Neural progenitor cell (in vitro differentiated cells): ENCODE measurements at places on chromosomes 3 and 15.
A peak's percentile ranks its signal among the peaks of the same experiment; 100 is the strongest.

- no peak for DNase-seq
Observed at GRCh38 chr3:9211155-9211950, 38.1 kb downstream of the SRGAP3 start.

DNA sequence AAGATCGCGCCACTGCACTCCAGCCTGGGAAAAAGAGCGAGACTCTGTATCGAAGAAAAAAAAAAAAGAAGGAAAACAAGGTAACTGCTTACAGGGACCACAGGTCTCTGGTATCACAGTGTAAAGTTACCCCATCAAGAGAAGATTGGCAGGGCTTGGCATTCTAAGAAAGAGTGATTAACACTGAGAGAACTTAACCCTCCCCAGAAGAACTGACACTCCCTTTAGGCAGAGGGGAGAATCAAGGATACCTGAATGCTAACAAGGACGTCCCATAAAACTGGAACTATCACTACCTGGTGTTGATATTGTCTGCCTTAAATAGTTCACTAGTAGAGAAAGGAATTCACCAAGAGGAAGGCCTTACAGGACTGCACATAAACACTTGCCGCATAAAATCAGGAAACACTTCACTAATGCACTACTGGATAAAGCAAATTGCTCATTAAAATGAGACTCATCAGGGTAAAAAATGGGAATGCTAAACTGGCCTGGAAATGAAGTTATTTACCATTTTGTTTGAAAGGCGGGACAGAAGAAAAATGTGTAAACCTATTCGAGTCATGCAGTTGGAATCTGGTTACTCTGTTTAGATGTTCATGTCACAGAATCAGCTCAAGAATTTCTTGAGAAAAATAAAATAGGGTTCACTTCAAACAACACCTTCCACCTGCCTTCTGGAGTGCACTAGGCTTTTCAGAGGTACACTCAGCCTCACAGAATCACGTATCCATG is 121.6 kb downstream of the FOXP1 start:
- DNase-seq = no peak

DNA sequence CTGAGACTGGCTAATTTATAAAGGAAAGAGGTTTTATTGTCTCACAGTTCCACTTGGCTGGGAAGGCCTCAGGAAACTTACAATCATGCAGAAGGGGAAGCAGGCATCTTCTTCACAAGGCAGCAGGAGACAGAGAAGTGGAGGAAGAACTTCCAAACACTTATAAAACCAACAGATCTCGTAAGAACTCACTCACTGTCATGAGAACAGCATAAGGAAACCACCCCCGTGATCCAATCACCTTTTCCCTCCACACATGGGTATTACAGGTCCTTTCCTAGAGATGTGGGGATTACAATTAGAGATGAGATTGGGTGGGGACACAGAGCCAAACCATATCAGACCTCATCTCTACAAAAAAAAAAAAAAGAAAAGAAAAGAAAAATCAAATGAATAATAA is 25.7 kb downstream of the CGGBP1 start:
- no peak for DNase-seq

- no peak for DNase-seq
Observed at GRCh38 chr15:68493629-68494028, 61.7 kb upstream of the ITGA11 start.

- no peak for DNase-seq
Observed at GRCh38 chr3:113521981-113522380, 7.0 kb upstream of the SPICE1 start.

DNA sequence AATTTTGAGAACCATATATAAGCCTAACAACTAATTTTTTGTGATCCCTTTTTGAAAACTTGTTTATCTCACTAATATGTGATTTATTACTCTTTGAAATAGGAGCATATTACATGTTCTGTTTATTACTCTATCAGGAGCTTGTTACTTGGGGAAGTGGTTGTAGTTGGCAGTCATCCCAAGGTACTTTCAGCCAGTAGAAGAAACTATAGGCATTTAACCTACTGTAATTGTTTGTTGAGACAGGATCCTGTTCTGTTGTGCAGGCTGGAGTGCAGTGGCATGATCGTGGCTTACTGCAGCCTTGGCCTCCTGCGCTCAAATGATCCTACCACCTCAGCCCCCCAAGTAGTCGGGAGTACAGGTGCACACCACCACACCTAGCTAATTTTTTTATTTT is 195.6 kb downstream of the TCF12 start:
- no peak for DNase-seq

GRCh38 chr3:66037330-66037985 is 1.3 kb downstream of the MAGI1 start:
- peak; percentile 74 for DNase-seq

DNA sequence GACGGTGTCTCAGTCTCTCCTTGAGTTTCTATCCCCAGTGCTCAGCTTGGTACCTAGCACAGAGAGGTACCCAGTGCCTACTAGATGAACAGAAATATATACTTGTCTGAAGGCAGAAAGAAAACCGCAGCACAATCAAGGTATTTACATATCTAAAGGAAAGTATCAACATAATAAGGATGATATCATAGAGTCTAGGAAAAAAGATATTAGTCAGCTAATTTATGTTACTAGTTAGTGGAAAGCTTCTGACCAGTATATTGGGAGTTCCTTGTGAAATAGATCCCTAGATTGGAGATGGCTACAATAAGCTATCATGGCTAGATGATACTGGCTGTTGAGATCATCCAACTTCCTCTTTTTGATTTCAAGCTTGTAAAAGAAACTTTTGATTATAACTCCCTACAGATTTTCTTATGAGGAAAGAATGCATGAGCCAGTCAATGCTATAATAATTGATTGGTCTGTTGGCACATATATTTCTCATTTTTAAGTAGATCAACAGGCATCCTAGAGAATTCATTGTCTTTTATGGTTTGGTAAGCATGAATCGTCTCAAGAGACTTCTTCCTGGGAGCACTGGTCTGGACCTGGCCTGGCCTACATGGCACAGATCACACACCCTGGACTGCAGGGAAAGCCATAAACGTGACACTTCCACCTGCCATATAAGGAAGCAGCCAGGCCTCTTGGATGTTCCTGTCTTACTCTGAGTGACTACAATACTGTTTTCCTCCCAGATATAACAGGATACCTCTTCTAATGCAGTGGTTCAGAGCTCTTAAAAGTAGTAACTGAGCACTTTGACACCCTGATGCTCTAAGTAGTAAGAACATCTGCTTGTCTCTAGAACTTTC is 60.7 kb downstream of the IMPG2 start:
- DNase-seq = no peak

DNA sequence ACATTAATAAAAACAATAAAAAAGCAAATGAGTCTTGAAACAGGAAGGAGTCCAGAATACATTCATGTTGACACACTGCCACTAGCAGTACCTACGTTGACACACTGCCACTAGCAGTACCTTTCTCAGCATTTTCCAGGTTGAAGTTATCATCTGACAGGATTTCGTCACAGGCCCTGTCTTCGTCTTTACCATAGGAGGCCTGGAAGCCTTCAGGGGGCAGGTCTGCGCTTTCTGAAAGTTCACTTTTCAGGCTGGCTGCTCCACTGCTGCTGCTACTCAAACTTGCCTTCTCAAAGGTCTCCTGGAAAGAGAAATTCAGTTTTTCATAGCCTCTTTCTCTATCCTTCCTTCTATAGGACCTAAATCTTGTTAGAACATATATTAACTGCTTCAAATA is 194.7 kb downstream of the NEK10 start:
- no peak for DNase-seq

GRCh38 chr3:185058796-185059195 is 94.1 kb downstream of the C3orf70 start:
- no peak for DNase-seq

DNA sequence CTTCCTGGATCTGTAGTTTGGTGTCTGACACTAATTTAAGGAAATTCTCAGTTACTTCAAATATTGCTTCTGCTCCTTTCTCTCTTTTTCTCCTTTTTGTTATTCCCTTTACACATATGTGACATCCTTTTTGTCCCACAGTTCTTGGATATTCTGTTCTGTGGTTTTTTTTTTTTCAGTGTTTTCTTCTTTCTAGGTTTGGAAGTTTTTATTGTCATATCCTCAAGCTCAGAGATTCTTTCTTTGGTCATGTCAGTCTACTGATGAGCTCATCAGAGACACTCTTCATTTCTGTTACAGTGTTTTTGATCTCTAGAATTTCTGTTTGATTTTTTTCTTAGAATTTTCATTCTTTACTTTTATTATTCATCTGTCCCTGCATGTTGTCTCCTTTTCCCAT is 140.5 kb downstream of the SPATA16 start:
- DNase-seq = no peak

- no peak for DNase-seq
Observed at GRCh38 chr15:31503758-31504461, 177.3 kb downstream of the KLF13 start.

DNA sequence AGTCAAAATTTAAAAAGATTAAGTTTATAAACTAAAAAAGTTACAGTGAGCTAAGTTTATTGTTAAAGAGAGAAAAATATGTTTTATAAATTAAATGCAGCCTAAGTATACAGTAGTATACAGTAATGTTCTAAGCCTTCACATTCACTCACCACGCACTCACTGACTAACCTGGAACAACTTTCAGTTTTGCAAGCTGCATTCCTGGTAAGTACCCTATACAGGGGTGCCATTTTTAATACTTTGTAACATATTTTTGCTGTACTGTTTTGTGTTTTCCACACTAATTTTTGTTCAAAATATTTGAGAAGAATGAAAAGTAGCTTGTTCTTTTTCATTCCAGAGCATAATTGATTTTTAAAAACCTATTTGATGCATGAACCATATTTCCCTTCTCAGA is 524.9 kb downstream of the RBMS3 start:
- no peak for DNase-seq

DNA sequence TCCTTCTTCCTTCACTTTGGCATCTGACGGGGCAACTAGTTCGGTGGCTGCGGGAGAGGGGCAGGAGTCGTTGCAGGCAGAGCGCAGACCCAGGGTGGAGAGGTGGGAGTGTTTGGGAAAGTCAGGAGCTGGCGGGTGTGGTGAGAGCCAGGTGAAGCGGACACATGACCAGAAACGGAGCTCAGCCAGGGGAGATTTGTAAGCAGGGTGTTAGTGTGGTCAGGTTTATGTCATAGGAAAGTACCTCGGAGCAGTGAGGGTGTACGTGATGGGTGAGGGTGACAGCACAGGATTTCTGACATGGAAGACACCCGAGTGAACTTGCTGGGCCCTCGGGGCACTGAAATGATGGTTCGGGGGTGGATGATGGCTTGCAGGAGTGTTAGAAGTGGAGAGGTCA is 247.4 kb upstream of the TPM1 start:
- DNase-seq = no peak

DNA sequence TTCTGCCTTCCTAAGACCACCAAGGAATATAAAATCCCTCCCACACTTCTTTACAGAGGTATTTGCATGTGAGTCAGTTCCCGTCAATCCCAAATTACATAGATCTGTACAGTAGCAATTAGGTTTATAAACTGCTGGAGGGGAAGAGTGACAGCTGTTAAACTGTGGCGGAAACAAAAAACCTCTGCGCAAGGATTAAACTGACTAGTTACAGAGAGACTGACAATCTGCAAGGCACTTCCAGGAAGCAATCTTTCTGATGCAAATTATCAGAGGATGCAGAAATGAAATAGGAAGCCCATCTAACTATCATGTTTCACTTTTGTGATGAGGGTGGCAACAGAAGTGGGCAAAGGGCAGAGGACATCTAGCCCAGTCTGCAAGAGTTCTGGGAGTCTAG is 150.4 kb downstream of the RTP4 start:
- DNase-seq = no peak

- no peak for DNase-seq
Observed at GRCh38 chr3:103767635-103768034, 1332.8 kb downstream of the ZPLD1 start.

DNA sequence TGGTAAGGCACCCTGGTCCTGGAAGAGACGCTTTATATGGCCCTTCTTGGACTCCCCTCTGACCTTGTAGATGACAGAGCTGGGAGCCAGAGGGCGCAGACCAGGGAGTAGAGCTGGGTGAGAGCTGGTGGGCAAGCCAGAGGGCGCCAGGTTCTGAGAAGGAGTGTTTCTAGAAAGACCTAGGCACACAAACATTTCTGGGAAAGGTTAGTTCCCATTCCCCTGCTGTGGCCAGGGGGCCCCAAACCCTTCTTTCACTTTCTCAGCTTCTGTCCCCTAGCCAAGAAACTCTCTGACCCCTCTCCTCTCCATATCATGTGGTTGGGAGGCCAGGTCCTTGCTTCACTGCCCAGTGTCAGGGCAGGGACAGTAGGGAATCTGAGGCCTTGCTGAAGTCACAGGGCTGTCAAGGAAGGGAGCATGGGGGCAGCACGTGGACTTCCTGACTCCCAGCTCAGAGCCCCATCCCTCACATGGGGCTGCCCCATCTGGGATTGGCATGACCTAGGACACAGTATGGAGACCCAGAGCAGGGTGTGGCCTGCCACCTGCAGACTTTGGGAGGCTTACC is 3.6 kb downstream of the HEMK1 start:
- DNase-seq = no peak

DNA sequence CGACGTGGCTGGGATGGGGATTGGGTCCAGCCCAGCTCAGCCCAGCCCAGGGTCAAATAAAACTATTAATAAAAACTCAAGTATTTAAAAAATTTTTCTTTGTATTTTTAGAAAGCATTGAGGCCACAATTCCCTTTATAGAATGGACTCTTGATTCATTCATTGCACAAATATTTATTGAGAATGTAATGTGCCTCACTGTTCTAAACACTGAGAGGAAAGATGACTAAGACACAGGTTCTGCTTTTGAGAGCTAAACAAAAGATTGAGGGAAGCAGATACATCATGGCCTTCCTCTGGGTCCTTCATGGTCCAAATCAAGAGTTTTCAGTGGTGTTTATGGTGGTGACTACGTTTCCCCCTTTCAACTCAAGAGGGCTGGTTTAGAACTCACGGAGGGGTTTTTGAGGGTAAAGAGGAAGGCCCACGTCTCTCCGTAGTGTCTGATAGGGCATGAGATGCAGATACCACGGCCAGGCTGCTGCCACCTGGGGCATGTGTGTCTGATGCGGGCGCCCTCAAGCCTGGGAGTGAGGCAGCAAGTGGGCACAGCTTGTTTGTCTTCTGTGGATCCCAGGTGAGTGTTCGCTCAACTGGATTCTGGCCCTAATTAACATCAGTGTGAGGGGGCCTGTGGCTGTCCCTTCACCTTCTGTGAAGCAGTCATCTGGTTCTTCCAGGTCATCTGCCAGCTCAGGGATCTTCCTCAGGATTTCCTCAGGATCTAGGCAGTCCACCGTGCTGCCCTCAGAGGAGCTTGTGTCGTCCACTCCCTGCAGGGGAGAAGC is 73.5 kb upstream of the SCN5A start:
- no peak for DNase-seq

DNA sequence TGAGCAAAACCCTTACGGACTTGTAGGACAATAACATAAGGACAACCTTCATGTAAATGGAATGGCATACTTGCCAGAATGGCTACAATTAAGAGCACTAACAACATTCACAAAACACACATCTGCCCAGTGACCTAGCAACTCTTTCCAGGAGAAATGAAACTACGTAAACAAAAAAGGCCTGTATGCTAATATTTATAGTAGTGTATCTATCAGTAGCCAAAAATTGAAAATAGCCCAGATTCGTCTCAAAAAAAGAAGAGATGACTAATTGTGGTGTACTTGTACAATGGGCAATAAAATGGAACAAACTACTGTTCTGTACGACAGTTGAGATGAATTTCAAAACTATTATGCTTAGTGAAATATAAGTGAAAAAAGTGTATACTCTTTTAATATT is 38.4 kb downstream of the CMC1 start:
- DNase-seq = no peak

GRCh38 chr15:63905558-63906265 is 72.0 kb upstream of the HERC1 start:
- no peak for DNase-seq
